ENCODE measurements at places on chromosomes 11 and 22.

DNA sequence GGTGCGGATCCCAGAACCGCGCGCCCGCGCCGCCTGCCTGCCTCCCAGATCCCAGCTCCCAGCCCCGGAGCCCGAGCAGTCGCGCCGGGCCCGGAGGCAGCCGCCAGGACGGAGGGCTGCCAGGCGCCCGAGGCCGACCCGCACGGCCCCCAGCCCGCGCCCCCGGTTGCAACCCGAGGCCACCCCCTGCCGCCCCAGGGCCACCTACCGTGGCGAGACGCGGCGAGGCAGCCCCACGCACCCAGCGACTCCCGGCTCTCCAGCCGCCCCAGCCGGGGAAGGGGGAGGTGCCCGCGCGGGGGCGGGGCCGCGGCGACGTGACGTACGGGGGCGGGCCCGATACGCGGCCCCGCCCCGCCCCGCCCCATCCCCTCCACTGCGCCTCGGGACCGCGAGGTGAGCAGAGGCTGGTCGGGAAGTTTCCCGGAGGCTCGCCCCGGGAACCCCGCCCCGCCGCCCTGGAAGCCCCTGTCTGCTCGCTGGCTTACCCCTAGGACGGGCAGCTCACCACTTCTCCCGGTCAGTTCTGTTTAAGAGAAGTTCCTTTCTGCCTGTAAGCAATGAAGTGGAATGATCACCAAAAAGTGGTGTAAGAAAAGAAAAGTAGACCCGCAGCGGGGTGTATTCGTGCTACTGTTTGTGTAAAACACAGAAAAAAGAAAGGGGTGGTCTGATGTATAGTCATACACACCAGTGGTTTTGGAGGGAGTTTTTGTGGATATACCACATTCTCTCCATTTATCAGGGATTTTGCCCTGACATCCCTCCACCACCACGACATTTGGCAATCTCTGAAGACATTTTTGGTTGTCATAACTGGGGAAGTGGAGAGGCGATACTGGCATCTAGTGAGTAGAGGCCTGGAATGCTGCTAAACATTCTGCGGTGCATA lies at the start of gene TPST2:
Gene TPST2 (minus strand): TSS at position 288 of the 892 bp plus-strand sequence. CDS start 48,502 bp downstream, outside the sequence.
- peak; percentile 83 for DNase-seq

- no peak for DNase-seq
Measured at GRCh38 chr11:110069158-110069737, 23.9 kb upstream of the ZC3H12C start.

DNA sequence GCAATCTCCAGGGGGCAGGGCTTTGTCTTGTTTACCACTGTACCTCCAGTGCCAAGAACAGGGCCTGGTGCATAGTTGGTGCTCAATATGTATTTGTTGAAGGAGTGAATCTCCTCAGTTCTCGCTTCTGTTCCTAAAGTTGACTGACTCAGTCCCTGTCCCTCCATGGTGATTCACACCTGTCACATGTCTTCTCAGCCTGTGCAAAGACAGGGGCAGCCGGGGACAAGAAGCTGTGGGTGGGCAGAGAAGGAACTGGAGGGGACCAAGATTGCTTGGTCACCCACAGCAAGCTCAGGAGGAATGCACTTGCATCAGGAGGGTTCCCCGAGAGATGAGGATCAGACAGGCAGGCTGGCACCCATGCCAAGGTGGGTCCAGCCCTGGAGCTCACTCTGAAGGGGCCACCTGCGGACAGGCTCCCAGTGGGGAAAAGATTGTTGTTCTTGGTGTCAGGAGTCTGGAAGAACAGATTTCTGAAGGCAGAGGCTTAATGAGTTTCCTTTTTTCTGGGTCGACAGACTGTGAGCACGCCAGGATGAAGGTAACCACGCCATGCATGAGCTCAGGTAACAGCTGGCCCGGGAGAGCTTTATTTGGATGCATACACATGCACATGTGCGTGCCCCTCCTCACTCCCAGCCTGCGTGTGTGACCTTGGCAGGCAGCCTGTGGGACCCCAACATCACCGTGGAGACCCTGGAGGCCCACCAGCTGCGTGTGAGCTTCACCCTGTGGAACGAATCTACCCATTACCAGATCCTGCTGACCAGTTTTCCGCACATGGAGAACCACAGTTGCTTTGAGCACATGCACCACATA lies 16.9 kb downstream of the IL17RA start:
- DNase-seq: no peak

DNA sequence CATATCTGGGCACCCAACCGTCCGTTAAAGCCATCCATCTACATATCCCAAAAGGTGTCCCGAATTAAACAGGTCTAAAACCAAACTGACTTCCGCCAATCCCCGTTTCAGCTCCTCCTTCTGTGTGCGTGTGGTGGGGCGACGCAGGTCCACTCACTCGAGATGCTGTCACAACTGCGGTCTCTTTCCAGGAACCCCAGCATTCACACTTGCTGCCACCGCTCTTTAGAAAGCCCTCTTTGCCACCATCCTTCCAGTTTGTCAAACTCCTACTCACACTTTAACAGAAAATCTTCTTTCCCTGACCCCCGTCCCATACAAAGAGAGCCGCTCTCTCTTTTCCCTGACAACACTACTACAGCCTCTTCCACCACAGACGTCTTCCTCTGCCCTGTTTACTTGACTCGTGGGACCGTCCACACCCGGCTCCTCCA lies 467 bp downstream of the ESS2 start:
- peak; percentile 15 for DNase-seq

GRCh38 chr11:81237139-81237538 lies 1496.5 kb downstream of the FAM181B start:
- DNase-seq: no peak

GRCh38 chr11:128914216-128915148 lies 23.3 kb downstream of the KCNJ5 start:
- DNase-seq: no peak

GRCh38 chr11:27237643-27238042 lies 125.4 kb downstream of the CCDC34 start:
- DNase-seq: no peak

DNA sequence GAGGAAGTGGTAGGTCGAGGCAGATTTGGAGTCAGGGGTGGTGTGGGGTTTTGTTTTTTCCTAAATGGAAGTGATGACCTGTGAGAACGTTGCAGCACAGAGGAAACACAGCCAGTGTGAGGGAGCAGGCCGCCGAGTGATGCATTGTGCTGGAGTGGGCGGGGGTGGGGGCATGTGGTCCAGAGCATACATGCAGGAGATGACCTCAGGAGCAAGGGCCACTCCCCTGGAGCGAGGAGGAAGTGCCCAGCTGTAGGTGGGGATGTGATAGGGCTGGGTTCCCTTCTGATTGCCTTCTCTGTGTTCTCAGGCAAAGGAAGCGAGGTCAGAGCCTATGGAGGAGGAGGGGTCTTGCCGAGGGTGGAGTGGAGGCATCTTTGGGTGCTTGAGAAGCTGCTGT lies 81.4 kb downstream of the PPP6R3 start:
- no peak for DNase-seq

GRCh38 chr11:84420271-84420670 lies 1134.1 kb upstream of the CCDC90B start:
- DNase-seq: no peak

GRCh38 chr11:15815246-15816195 lies 540.8 kb downstream of the SOX6 start:
- DNase-seq: no peak

DNA sequence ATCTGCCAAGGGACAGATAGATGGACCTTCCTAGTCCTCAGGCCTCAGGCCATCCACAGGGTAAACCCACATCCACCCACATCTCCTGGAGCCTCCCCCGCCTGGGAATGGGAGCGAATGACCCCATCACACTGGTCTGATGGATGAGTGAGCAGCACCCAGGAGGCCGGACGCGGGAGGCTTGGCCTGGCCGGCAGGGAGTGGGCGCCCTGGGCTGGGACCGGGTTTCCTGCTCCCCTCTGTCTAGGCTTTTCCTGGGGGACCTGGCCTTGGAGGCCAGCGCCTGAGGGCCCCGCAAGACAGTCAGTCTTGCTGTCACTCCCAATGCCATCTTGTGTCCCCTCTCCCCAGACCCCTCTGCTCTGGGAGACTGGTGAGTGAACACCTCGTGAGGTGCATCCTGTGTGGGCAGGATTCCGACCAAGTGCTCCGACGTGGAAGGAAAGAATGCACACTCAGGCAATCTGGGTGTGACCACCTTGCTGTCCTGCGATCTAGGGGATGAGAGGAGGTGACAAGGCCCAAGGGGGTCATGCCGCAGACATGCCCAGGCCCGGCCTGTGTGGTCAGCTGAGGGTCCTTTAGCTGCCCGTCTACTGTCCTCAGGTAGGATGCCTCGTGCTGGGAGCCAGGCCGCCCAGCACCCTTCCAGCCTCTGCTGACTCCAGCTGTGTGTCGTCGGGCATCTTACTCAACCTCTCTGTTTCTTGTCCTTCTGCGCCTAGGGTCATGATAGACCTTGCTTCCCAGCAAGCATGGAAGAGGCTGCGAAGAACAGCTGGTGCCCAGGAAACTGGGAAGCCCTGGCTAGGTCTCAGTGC lies 26.5 kb upstream of the WNT7B start:
- DNase-seq: no peak

GRCh38 chr11:42967653-42968052 lies 344.1 kb upstream of the API5 start:
- no peak for DNase-seq

GRCh38 chr11:32575070-32575469 lies 8.6 kb upstream of the EIF3M start:
- DNase-seq: no peak

DNA sequence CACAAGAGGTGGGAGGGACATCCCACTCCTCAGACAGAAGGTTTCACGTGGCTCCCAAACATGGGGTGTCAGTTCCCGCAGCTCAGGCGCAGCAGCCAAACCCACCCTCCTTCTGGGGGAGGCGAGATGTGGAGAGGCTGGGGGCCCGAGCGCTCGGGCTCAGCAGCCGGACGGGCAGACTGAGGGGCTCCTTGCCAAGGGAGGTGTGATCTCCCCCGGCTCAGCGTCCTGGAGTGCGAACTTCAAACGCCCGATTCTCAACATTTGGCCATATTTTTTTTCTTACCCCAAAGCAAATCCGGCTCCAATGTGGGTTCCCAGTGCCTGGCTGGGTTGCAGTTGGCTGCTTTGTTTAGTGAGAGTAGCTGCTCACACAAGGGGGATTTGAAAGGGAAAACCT lies 477.9 kb downstream of the MN1 start:
- no peak for DNase-seq

GRCh38 chr11:74168838-74169237 lies 2.0 kb downstream of the C2CD3 start:
- no peak for DNase-seq

DNA sequence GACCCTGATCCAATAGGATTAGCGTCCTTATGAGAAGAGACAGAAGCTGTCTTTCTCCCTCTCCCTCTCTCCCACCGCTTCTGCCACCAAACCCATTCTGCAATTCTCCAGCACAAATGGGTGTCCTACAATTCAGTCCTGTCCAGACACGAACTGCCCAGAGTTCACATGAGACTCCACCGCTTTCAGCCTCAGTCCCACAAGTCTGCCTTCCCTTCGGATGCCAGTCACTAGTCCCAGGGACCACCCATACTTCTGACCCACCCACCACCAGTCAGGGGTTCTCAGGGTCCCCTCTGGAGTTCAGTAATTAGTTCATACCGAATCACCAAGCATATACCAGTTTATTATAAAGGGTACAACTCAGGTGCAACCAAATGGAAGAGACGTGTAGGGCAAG lies 73.6 kb downstream of the TRIM29 start:
- no peak for DNase-seq

- no peak for DNase-seq
Measured at GRCh38 chr11:34585735-34586487, 35.0 kb upstream of the EHF start.

DNA sequence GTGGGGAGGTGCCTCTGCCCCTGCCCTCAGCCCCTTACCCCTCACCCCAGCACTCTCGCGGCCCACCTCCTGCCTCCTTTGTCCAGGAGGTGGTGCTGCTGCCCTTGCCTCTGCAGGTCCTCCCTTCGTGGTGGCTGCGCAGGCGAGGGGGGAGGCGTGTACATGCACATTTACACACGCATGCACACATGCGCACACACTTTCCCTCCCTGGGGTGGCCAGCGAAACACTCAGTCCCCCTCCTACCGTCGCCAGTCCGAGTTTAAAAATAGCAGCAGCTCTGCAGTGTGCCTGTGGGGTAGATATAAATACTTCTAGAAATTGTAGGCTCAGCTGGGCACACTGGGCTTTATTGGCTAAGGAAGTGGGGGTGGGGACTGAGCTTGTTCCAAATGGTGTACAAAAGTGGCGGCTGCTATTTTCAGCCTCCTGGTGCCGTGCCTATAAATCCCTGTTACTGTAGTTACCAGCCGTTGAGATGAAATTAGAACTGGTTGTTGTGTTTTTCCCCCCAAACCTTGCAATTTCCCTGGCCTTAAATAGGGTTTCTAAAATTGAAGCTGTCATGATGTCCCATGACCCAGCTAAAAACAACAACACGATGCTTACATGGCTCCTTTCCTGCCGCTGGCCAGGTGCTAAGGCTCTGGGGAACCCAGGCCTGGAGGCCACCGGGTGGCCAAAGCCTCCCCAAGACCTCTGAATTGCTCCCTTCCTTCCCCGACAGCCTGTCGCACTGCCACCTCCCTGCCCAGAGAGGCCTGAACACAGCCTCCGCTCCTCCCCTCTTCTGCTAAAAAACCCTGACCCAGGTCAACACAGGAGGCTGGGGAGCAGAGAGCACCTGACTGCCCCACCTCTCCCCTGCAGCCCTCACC lies 12.4 kb downstream of the PICK1 start:
- no peak for DNase-seq

GRCh38 chr22:44366372-44367300 lies 53.9 kb upstream of the SHISAL1 start:
- DNase-seq: no peak

DNA sequence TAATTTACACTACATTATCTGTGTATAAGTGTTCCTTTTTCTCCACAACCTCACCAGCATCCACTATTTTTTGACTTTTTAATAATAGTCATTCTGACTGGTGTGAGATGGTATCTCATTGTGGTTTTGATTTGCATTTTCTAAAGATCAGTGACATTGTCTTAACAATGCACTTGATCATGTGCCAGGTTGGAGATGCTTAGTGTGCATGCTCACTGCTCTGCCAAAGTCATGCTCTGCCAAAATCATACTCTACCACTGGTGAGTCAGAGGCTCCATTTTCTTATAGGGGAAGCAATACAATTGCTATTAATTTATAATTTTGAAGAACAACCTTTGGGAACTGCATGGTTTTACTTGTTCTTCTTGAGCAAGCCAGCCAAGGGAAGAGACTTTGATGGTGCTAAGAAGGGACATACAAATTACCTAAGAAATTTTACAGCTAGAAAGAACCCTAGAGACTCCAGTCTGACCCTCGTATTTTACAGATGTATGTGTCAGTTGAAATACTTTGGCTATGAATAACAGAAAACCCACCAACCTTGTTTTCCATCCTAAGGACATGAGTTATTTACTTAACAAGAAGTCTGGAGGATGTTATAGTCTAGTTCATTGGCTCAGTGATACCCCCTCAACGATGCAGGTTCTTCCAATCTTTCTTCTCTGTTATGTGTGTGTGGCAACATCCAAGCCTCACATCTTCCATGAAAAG lies 368.9 kb downstream of the DDX10 start:
- no peak for DNase-seq

- no peak for DNase-seq
Measured at GRCh38 chr11:104151404-104152204, 12.3 kb downstream of the PDGFD start.
